Fibroblast of lung (primary cell): ENCODE measurements at places on chromosomes 7 and 10.

DNA sequence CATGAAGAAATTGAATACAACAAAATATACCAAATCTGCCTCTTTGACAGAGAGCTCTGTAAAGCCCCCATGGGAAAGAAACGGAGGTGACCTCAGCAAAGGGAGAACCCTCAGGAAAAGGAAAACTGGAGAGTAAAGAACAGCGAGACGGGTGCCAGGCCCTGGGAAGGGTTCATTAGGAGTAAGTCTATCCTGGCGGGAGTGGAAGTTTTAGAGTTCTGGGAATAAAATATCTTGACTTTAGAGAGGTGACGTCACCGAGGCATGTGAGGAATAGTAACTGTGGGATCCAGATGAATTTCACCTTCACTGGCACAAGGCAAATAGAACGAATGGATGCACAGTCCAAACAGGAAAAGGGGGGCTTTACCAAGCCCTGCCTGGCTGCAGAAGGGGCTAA lies 362.8 kb upstream of the IGFBP3 start:
- no peak for DNase-seq

- DNase-seq, result no peak
Measured at GRCh38 chr7:41139789-41140188, 563.1 kb downstream of the INHBA start.

- no peak for DNase-seq
Measured at GRCh38 chr10:5654218-5654755, 12.1 kb downstream of the ASB13 start.

- DNase-seq, result no peak
Measured at GRCh38 chr10:122531939-122532338, 28.6 kb upstream of the DMBT1 start.

GRCh38 chr10:14519785-14520184 lies 189.1 kb upstream of the FRMD4A start:
- no peak for DNase-seq

DNA sequence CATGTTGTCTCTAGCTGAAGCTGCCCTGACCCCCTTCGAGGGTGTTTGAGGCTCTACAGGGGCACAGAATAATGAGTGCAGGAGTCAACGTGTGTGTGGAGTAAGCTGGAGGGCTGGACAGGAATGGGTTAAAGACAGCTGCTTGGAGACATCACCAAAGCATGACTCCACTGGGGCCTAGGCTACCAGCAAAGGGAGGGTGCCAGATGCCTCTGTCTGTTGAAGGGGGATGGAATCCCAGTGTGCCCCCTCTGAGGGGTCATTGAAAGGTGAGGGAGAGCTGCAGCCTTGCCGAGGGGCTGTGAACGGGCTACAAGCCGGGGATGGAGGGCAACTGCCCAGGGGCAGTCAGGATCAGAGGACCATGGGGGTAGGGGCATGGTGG lies 51.7 kb upstream of the PODXL start:
- DNase-seq, result no peak

DNA sequence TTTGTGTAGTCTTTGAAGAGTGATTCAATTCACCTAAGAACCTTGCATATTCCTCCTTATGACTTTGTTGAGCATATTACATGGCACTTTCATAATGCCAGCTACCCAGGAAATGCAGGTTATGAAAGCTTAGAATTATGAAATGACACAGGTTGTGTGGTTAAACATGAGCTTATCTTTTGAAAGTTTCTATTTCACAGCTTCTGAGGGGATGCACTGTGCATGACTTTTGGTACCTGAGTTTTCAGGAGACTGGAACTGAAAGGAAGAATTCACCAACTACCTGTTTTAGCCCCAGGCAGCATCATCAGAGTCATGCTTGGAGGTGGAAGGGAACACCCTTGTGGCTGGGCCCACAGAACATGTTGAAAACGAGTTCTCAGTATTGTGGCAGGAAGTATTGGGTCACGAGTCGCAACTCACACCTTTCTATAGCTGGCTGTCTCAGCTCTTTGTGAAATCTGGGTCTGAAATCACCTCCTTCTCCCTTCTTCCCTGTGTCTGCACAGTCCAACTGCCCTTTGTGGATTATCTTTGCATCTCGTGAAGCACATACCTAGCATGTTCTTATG lies 228.2 kb downstream of the PTEN start:
- DNase-seq, result no peak
